Esophagus squamous epithelium (tissue), 5 donors: ENCODE measurements at places on chromosomes 3 and 15.

DNA sequence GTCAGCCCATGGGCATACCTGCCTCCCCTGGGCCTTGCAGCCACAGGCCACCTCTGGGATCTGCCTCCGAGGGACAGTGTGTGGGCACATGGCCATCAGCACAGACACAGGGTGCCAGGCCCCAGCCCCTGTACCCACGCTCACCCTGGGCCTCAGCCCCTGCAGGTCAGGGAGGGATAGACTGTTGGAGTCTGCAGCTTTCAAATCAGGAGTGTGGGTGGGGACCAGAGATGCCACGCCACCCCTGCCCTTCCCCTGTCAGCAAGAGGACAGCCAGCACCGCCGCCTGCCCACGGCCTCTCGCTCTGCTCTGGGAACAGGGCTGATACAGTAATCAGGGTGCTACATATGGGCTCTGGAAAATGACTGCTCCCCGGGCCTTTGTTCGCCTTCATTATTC lies 72.7 kb downstream of the DNAJB8 start:
- no peak for DNase-seq

- no peak for DNase-seq
These were observed 22.4 kb downstream of the CIAO2A start for GRCh38 chr15:64070965-64071851.

GRCh38 chr3:147866561-147866960 lies 457.4 kb downstream of the ZIC1 start:
- DNase-seq: no peak

- DNase-seq: no peak
These were observed 187.1 kb upstream of the THBS1 start for GRCh38 chr15:39393575-39394335.

GRCh38 chr3:147416931-147417330 lies 7.8 kb downstream of the ZIC1 start:
- DNase-seq: no peak

DNA sequence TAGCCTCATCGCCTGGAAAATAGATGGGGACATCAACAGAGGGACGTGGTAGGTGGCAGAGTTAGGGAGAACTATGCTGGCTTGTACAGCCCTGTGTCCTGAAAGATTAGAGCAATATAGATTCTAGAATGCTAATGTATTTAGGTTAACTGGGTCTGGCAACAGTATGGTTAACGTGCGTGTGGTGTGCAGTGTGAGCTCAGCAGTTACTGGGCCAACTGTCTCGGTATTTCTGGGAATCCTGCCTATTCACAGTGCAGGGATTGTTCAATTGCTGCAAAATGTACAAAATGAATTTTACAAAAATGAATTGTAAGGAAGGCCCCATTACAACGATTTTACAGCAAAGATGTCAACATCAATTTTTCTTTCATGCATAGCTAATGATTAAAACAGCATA lies 20.6 kb downstream of the MEIS2 start:
- no peak for DNase-seq

GRCh38 chr3:33092496-33093254 lies 4.3 kb downstream of the GLB1 start:
- DNase-seq: no peak
